ENCODE measurements at places on chromosomes 7 and 10. TPM values are rescaled to one million over a fixed set of nuclear protein-coding genes. Genes with fewer than 3 reads are reported as not detected.

Gene UPK3BL2
- not detected for total RNA-seq

Gene NUDT13
- 1.8 TPM for total RNA-seq

Gene SLC26A5
- not detected for total RNA-seq

Gene CPN1
- not detected for total RNA-seq

Gene ACSM6
- not detected for total RNA-seq

Gene GCK
- not detected for total RNA-seq

DNA sequence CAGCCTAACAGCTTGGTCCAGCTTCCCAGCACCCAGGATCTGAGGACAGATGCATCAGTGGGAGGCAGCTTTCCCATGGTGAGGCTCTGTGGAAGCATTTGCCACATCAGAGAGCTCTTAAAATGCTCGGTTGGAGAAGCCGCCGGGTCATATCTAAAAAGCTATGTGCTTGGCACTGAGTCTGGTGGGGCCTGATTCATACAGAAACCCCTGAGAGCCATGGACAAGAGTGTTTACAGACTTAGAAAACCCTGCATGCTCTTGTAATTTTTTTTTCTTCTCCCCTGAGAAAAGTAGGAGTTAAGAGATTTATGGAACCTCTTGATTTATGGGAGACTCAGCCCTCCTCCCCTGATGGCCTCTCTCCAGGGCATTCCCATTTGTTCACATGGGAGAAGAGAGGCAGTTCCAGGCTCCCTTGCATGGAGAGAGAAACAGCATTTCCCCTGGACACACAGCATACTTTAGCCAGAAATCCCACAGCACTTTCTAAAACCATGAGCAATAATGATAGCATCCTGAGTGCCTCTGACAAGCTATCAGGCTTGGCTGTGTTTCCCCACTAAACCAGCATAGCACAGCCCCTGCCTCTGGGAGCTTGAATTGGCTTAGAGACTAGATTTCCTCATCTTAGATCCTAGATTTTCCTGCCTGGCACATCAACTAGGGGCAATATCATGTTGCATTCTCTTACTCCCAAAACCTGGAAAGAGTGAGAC is 322.1 kb upstream of the AUTS2 start:
- peak; percentile 41 for DNase-seq

DNA sequence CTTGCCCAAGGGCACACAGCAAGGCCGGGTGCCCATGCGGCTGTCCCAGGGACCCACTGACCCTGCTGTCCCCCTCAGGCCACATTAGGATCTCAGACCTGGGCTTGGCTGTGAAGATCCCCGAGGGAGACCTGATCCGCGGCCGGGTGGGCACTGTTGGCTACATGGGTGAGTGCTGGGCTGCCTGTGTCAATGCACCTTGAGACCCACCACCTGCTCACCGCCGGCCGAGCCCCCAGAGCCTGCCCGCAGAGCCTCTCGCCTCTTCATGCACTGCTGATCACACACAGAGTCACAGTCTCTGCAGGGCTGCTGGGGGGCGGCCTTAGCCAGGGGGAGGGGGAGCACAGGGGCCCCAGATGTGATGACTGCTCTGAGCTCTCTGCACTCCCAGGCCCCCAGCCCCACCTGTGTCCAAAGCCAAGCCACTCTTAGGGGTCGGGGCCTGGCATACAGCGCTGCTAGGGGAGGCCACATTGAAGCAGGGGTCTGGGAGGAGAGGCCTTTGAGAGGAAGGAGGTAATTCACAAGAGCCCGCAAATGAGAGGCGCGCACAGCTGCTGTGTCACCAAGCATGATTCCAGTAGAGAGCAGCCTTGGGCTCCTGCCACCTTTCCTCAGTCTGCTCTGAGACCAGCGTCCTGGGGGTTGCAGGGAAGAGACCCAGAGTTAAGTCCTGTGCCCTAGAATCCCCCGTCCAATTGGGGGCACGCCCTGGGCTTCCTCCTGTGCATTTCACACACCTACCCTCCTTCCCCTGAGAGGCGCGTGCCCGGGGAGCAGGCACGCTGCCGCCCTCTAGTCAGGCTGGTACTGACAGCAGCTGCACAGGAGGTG is 100.4 kb downstream of the RGS10 start:
- DNase-seq = no peak

DNA sequence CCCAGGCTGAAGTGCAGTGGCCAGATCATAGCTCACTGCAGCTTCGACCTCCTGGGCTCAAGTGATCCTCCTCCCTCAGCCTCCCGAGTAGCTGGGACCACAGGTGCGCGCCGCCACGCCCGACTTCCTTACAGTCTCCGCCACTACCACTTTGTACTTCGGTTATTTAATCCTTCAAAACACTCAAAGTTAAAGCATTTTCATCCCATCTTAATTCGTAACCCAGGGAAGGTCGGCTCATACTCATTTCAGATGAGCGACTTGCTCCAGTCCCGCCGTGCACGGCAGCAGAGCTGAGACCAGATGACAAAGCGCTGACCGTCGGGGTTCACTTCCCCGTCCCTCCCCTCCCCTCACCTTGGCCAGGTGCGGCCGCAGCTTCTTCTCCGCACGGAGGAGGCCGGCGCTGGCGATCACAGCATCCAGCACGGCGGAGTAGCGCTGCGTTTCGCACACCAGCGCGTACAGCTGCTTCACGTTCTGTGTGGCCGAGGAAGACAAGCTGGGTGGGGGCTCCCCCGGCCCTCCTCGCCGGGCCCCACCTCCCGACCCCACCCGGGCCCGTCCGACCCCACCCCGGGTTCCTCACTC is 457 bp downstream of the NSUN5 start:
- no peak for DNase-seq

DNA sequence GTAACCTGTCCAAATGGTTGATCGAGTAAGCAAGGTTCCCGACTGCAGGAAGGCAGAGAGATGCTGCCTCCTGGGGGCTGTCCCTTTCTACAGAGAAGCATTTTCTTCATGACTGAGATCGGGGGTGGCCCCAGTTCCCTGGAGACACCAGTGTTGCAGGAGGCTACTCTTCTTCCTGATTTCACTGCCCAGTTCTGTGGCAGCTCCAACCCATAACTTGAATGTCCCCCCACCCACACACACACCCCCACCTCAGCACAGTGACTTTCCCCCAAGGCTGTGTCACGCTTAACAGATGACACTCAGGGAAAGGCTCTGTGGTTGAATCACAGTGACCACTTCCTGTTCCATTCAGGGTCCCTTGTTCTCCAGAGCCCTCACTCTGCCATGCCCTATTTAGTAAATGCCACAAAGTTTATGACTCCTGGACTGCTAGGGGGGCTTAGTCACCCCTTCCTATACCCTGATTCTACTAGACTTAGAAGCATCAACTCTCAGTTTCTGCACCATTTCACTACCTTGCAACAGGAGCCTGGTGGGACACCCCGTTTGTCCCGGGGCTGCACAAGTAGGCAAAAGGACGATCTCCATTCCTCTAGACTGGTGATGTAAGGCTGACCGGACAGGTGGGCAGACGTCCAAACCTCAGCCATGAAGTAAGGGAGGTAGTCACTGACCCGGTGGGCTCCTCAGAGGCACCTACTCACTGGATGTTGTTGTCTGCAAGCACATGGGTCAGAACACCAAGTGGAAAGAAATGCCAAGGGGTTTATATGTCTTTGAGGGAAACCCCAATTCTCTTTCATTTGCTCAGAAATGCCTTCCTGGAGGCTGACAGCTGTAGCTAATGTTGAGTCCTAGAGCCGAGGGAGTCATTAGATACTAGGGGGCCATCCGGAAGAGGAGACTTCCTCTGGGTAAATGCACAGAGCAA is 31.3 kb upstream of the SMC3 start:
- peak; percentile 60 for DNase-seq

DNA sequence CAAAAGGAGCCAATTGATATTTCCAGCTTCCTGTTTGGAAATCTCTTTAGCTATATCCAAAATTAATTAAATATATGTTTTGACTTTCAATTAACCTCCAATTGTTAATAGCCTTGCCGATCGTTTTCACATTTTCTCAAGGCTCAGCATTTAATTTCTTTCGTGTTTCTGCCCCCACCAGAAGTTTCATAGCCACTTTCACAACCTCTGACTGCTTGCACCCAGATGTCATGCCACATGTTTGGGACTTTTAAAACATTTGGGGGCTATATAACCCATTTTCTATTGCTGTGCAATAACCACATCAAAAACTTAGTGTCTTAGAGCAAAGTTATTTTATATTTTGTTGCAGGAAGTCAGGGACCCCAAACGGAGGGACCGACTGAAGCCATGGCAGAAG is 510.6 kb upstream of the CNTNAP2 start:
- no peak for DNase-seq

DNA sequence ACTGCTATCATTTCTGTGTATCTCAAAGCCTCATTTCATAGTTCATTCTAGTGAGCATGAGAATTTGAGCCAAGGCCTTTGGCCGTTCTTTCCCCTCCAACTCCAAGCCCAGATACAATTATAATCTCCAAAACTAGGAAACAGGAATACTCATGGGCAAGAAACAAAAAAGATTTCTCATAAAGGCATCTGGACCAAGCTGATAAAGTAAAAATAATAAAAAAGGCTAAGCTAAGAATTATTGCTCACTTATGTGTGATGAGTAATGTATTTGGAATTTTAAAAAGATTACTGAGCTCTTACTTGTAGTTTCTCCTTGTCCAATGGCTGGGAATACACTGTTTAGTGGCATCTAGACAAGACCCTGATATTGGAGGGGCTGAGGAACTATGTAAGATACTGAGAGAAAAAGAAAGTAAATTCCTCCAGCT is 196.4 kb upstream of the POM121L12 start:
- DNase-seq = peak; percentile 10

- DNase-seq = no peak
These were observed 449.5 kb downstream of the PHTF2 start for GRCh38 chr7:78247910-78248689.

DNA sequence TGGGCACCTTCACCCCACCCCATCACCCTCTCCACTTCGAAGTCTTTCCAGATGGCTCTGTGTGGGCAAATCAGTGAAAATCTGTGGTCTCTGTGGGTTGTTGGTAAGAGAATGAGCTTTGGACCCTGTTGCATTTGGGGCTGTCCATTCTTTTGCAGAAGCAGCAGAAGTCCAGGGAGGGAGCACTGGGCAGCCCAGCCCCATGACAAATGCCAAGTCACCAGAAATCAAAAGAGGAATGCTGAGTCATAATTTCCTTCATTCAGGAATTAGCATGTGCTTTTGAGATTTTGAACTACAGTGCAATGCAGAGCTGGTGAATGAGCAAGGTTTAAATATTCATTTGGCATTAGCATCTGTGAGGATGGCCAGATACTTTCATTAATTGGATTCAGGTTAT is 556.2 kb downstream of the LRMDA start:
- peak; percentile 51 for DNase-seq

DNA sequence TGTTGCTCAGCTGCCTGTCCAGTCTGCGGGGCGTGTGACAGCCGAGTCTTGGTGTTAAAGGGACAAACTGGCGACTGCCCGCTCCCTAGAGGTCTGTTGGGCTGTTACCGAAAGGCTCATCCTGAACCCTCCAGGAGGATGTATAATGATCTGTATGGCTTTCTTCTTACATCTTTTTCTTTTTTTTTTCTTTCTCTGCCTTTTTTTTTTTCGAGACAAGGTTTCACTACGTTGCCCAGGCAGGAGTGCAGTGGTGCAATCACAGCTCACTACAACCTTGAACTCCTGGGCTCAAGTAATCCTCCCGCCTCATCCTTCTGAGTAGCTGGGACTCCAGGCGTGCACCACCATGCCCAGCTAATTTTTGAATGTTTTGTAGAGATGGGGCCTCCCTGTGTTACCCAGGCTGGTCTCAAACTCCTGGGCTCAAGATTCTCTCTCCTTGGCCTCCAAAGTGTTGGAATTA is 857 bp downstream of the INTS15 start:
- DNase-seq = peak; percentile 27

Data from fibroblast of the aortic adventitia (primary cell).